ENCODE measurements at places on chromosomes 5 and 9. TPM values are rescaled to one million over a fixed set of nuclear protein-coding genes. Genes with fewer than 3 reads are reported as not detected.

Gene TMCO6
- 24.5 TPM for total RNA-seq

Gene SARDH
- total RNA-seq = 11.9 TPM

Gene FBXO4
- total RNA-seq = 12.5 TPM

Gene ENTPD2
- total RNA-seq = not detected

Gene C9orf50
- total RNA-seq = not detected

Gene HMMR
- total RNA-seq = 1.3 TPM

Gene IL3
- not detected for total RNA-seq

Gene LCP2
- total RNA-seq = not detected
